ENCODE measurements at places on chromosomes 7 and 10. TPM values are rescaled to one million over a fixed set of nuclear protein-coding genes. Genes with fewer than 3 reads are reported as not detected.

OR2A42 gene
- total RNA-seq = under 0.01 TPM

AOAH gene
- total RNA-seq = 3.7 TPM

SNCG gene
- total RNA-seq = 1.6 TPM

USP6NL gene
- 35.1 TPM for total RNA-seq

C10orf53 gene
- not detected for total RNA-seq

GALNT17 gene
- total RNA-seq = 26.5 TPM

GPC2 gene
- 75.0 TPM for total RNA-seq

CCDC172 gene
- total RNA-seq = not detected

CPA1 gene
- not detected for total RNA-seq

FAM25C gene
- total RNA-seq = not detected

ZP3 gene
- total RNA-seq = 1.2 TPM

ANKRD30A gene
- not detected for total RNA-seq

GPR26 gene
- 5.3 TPM for total RNA-seq

DRGX gene
- not detected for total RNA-seq

UTF1 gene
- total RNA-seq = not detected

IL6 gene
- total RNA-seq = not detected

PLA2G12B gene
- 0.41 TPM for total RNA-seq

CYP3A5 gene
- total RNA-seq = 1.6 TPM

RARRES2 gene
- 6.9 TPM for total RNA-seq
